ENCODE measurements at places on chromosomes 1 and 21.

GRCh38 chr1:60341274-60341673 is 267.7 kb upstream of the C1orf87 start:
- DNase-seq: no peak

DNA sequence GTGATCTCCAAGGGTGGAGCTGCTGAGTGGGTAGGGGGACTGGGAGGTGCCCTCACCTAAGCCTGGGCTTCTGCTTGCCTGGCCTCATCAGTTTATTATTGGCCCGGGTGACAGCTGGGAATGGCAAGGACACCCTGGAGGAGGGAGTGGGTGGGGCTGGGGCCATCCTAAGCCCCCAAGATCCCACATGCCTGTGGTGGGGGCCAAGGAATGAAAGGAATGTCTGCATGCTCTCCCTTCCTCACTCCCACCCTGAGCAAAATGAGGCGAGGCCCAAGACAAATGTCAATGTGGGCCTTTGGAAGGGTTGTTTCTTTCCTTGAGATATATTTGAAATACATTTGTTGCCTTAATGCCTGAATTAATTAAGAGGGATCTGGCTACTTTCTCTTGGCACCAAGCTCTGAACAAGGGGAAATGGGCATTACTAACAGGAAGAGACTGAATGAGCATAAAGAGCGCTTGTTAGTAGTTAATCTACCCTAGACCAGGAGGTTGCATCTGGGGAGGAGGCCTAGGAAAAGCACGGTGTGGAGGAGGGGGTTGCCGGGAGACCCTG is 19.7 kb upstream of the CHI3L1 start:
- DNase-seq: no peak

DNA sequence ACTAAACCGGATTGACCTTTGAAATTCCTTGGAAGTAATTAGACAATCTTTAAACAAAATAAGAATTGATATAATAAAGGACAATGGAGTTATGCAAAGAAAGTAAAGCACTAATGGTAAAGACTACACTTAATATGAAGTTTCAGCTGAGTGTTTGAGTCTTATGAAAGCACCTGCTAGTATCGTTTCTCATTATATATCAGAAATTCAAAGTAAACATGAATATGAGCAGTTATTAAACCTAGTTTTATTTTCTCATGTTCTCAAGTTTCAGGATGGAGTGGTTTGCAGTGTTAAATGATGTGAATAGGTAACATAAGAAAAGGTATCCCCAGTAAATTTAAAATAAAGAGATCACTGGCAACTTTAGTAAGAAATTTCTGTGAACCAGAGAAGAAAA is 188.6 kb downstream of the ZP4 start:
- DNase-seq: no peak

GRCh38 chr1:233453433-233454200 is 126.1 kb downstream of the MAP3K21 start:
- DNase-seq: no peak

DNA sequence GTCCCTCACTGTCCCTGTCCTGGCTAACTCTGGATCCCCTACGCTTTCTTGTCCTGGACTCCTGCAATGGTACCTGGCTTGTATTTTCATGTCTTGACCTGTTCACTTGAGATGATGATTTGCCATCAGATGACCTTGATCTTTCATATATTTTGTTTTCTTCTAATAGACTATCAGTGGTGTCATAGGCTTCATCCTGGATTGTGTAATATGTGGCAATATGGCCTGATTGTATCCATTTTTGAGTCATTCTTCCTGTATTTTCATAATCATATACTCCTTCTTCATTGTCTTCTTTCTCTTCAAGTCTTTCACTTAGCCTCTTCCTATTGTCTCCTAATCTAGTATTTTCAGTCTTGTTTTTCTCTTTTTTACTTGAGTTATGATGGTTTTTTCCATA is 11.1 kb downstream of the FLG start:
- DNase-seq: no peak

DNA sequence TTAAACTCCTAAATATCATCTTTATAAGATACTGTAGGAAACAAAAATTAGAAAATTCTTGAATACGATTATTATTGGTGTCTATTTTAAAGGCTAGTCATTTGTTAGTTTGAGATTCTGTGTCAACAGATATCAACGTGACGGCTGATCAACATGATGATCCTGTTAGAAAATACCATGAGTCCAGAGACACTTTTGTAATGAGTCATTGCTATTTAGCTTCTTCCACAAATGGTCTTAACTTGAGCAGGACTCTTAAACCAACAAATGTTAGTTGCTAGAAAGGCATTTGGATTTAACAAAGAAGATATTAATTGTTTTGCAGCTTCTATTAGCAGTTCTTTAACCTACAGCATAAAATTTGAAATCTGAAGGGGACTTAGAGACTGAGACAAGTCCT is 131.2 kb downstream of the TGFB2 start:
- DNase-seq: peak; percentile 57

GRCh38 chr1:83909687-83910086 is 89.2 kb downstream of the TTLL7 start:
- no peak for DNase-seq

DNA sequence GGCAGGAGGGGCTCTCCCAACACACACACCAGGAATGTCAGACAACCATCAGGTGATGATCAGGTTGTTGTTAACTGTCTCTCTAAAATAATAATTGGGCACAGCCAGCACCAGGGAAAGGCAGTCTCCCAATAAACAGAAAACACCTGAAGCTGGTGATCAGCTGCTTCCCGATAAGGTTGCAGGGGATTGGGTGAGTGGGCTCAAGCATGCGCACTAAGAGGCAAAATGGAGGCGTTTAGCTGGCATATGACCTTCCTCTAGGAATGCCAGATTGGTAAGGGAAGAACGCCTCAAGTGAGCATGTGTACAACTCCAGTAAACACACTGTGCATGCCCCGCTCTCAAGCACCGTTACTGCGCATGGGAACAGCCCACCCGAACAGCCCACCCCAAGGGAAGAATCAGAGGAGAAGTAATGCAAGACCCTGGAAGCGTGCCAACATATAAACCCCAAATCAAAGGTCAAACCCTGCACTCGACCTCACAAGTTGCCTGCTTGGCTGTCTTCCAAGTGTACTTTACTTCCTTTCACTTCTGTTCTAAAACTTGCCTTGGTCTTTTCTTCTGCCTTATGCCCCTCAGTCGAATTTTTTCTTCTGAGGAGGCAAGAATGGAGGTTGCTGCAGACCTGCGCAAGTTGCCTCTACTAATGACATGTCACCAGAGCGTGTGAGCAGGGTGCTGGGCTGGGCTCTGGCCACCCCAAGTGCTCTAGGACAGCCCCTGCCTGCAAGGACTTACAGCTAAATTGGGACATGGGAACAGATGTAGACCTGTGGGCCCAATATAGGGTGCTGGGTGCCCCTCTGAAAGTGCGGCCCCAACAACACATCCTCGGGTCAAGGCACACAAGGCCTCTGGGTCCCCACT is 200.8 kb downstream of the RHOU start:
- DNase-seq: no peak

GRCh38 chr1:23611601-23612327 is 52.5 kb upstream of the ID3 start:
- DNase-seq: no peak
